Nasal cavity respiratory epithelium epithelial cell of viscerocranial mucosa (primary cell): ENCODE measurements at places on chromosomes 4 and X. TPM values are rescaled to one million over a fixed set of nuclear protein-coding genes. Genes with fewer than 3 reads are reported as not detected.

PPBP gene
- total RNA-seq, result 6.2 TPM in 1 of 2 replicates, not detected in the other

DCAF8L2 gene
- not detected in 2 replicates for total RNA-seq

NRK gene
- total RNA-seq, result under 0.01 TPM in 1 of 2 replicates, not detected in the other

LUZP4 gene
- total RNA-seq, result not detected in 2 replicates

PPP2R2C gene
- total RNA-seq, result 2.7 and 17.4 TPM in 2 replicates

SPANXA1 gene
- not detected in 2 replicates for total RNA-seq

CENPVL3 gene
- not detected in 2 replicates for total RNA-seq
